ENCODE measurements at places on chromosomes 7 and 10.

DNA sequence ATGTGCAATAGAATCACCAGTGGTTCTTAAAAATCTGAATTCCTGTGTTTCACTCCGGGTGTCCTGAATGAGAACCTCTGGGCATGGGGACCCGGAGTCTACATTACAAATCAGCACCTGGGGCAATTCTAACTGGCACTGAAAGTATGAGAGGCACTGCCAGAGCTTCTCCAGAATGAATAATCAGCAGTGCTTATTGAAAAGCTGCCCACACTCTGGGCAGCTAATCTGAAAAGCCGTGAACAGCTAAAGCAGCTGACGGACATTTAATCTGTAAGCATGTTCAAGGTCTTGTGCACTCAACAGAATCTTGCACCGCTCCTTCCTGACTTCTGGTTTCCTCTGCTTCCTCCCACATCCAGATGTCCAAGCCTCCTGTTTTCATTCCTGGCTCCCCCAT is 113.3 kb upstream of the KIF5B start:
- H3K36me3 ChIP-seq, result no peaks in the 10 kb centered on the region
- H3K27ac ChIP-seq, result no peak overlapping the region
- ATAC-seq, result no peak

DNA sequence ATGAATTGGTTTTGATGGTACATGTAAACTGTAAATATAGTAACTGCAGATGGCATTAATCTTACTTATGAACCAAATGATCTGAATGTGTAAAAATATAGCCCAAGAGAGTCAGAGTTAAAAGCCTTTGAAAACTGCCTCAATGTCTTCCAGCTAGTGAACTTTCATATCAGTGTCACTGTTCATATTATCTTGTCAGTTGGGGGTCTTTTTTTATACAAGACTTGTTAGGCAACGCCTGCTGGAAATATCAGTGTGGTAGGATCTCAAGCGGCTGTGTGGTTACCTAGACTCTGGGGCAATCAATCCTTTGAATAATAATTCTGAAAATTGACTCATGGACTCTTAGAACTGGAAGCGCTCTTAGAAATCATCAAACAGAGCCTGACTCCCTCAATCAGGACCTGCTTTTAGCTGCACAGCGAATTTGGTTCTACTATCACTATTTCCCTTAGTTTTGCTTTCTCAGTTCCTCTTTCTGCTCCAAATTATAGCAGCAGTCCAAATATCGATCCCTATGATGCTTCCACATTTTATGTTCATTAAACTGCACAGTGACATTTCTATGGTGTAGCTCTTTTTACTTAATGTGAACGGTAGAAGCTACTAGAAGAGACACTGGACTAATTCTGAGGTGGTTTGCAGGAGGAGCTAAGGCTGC is 100.1 kb upstream of the COL1A2 start:
- H3K27me3 ChIP-seq, result peaks cover 13% of the 10 kb centered on the region
- no peaks in the 10 kb centered on the region for H3K36me3 ChIP-seq
- H3K4me3 ChIP-seq, result no peak overlapping the region
- no peak overlapping the region for H3K27ac ChIP-seq
- H3K4me1 ChIP-seq, result peaks cover 6% of the 10 kb centered on the region

DNA sequence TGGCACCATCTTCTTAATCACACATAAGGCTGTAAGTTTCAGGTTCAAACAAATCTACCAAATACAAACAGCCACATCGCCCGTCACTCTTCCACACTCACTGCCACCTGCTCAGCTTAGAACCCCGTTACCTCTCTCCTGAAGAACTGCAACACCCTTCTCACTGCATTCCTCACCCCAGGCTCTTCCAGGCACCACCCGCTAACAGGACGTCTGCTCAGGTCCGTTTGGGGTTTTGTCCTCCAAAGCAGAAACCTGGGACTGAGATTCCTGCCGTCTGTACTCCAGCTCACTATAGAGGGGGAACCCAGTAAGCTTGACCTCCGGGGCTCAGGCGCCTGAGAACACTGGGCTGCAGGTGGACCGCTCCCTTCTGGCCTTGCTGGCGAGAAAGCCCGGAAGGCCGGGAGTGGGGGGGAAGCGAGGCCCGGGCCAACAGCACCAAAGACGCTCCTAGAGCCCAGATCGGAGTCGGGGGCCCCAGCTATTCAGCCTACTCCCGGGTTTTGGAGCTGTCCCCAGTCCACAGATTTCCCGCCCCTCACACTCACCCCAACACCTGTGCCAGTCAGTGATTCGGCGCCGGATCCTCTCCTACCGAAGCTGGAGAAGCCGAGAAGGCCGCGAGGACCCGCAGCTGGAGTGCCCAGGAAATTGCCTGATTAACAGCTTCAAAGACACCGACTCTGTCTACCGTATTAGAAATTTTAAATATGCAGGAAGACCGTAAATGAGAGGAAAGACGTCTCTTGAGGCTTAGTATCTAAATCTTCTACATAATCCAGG is at the start of gene AP3M1:
AP3M1 (minus strand) TSS at position 625 of the 786 bp plus-strand sequence. CDS start 12,449 bp downstream, outside the sequence.
- H3K36me3 ChIP-seq, result peaks cover 20% of the 10 kb centered on the region
- no peak within 1 kb of the TSS for H3K27ac ChIP-seq
- peaks cover 51% of the 10 kb centered on the region for H3K4me1 ChIP-seq
- ATAC-seq, result peak; percentile 75

DNA sequence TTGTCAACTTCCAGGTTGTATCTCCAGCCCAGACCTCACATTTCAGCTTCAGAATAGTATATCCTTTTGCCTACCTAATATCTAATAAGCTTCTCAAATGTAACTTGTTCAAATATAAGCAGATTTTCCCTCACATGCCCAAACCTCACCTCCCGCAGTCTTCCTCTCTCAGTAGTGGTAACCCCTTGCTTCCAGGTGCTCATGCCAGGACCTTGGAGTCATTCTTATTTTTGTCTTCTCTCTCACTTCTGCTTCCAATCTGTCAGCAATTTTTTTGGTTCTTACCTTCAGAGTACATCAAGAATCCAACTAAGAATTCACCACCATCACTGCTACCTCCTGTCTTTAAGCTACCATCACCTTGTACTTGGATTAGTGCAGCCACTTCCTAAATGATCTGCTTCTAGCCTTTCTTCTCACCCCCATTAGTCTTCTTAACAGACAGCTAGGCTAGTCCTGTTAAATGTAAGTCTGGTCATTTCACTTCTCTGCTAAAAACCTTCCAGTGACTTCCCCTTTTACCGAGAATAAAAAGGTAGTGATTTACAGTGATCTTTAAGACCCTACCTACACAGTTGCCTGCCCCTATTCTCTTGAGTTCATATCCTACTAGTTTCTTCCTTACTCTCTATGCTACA is 14.0 kb downstream of the ANKIB1 start:
- ATAC-seq, result peak; percentile 31
- H3K36me3 ChIP-seq, result peaks cover 32% of the 10 kb centered on the region
- H3K4me3 ChIP-seq, result no peak overlapping the region
- peaks cover 29% of the 10 kb centered on the region for H3K4me1 ChIP-seq

DNA sequence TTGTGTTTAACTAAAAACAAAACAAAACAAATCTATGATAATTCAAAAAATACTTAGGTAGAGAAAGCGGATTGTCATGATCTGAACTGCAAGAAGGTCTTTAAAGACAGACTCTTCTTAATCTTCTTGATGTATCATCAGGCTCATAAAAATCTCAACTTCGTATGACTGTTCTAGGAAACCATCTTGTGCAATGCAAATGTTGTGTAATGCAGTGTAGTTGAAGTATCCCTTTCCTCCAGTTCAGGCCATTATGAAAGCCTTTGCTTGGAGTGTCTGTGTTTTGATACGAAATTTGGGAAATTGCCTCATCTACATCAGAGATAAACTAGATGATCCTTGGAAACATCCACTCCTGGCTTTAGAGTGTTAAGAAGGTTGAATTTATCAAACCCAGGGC is 30.9 kb downstream of the CDK1 start:
- no peaks in the 10 kb centered on the region for H3K27me3 ChIP-seq
- ATAC-seq, result no peak
- H3K4me3 ChIP-seq, result no peak overlapping the region
- H3K36me3 ChIP-seq, result no peaks in the 10 kb centered on the region

DNA sequence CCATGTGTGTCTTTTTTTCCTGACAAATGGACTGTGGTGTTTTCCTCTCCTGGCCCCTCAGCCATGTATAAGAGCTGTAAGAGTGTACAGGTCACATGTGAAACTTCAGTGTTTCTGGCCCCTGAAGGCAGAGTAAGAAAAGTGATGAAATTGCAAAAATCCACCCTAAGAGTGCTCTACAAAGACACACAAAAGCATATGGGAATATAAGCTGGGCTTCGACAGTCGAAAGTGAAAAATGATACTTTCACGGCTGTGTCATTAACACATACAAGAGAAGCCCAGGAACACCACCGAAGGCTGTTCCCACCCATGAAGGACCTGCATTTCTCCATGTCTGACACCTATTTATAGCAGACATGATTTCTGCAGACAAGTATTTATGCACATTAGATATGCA is 192.2 kb downstream of the PARD3 start:
- peaks cover 8% of the 10 kb centered on the region for H3K27me3 ChIP-seq
- no peaks in the 10 kb centered on the region for H3K36me3 ChIP-seq
- no peak for ATAC-seq
- H3K4me3 ChIP-seq, result no peak overlapping the region
- no peaks in the 10 kb centered on the region for H3K4me1 ChIP-seq
